A549 treated with DMSO at 1 μM for 4 hours (cell line): ENCODE measurements at places on chromosomes 16 and 17. TPM values are rescaled to one million over a fixed set of nuclear protein-coding genes. Genes with fewer than 3 reads are reported as not detected.

MLKL gene
- 22.8 to 28.0 TPM (median 25.6 TPM) in 5 replicates for total RNA-seq

ORC6 gene
- 44.0 to 53.7 TPM (median 51.2 TPM) in 5 replicates for total RNA-seq

GCGR gene
- total RNA-seq: 0.26 to 0.56 TPM (median 0.38 TPM) in 5 replicates

CXCL16 gene
- total RNA-seq: 15.0 to 20.2 TPM (median 18.3 TPM) in 5 replicates

CSH2 gene
- total RNA-seq: not detected in 5 replicates

SHCBP1 gene
- 33.9 to 41.3 TPM (median 40.4 TPM) in 5 replicates for total RNA-seq

SLC52A1 gene
- 0.34 to 1.2 TPM (median 0.68 TPM) in 5 replicates for total RNA-seq

FOXN1 gene
- total RNA-seq: 0.02 to 0.05 TPM (median 0.03 TPM) in 3 of 5 replicates, not detected in the others

SLC16A11 gene
- not detected in 5 replicates for total RNA-seq

APOH gene
- 3.9 to 6.0 TPM (median 5.1 TPM) in 5 replicates for total RNA-seq

ACSM2A gene
- total RNA-seq: not detected in 5 replicates

LCAT gene
- 6.7 to 11.9 TPM (median 10.9 TPM) in 5 replicates for total RNA-seq

ZNF385C gene
- 0.11 to 0.45 TPM (median 0.24 TPM) in 5 replicates for total RNA-seq

CTRB1 gene
- total RNA-seq: not detected in 5 replicates

TEX19 gene
- 0.31 to 0.56 TPM (median 0.48 TPM) in 5 replicates for total RNA-seq

C1QTNF8 gene
- not detected in 5 replicates for total RNA-seq

ASPHD1 gene
- 23.0 to 29.4 TPM (median 26.9 TPM) in 5 replicates for total RNA-seq

AIPL1 gene
- not detected in 5 replicates for total RNA-seq

SLC35G6 gene
- not detected in 5 replicates for total RNA-seq

SDR42E2 gene
- total RNA-seq: not detected in 5 replicates

NPIPA3 gene
- total RNA-seq: 1.1 to 1.9 TPM (median 1.3 TPM) in 5 replicates

EPOP gene
- 11.8 to 15.4 TPM (median 14.1 TPM) in 5 replicates for total RNA-seq

TPSAB1 gene
- total RNA-seq: 0.13 TPM in 1 of 5 replicates, not detected in the others
